ENCODE measurements at places on chromosomes 2 and 18.

GRCh38 chr2:30457296-30457695, 10.2 kb downstream of the LCLAT1 start:
- no peak for DNase-seq

GRCh38 chr2:232573042-232573441, 22.6 kb downstream of the EIF4E2 start:
- no peak for DNase-seq

DNA sequence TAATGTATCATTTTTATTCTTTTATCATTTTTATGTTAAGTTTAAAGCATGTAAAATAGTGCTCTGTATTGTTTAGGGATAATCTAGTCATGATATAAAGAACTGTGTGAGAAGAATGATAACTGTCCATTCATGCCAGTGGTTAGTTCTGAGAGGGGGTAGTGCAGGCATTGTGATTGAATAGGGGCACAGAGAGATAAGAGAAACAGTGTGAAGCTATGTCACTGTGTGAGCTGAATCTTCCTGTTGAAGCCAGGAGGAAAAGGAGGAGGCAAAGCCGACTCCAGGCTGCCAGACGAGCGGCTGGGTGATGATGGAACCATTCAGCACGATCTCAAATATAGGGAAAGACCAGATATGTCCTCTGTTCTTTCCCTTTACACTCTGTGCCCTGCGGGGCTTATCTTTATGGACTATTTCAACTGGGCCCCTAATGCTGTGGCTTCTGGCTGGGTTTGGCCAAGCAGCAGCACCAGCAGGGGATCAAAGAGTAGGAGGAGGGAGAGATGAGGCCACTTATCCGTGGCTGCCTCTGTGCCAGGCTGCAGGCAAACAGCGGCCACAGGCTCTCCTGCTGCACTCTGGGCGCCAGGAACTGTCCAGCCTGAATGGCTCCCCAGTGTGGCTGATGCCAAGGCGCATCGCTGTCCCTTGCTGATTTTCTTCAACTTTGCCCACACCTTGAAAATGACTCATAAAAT, 128.0 kb downstream of the SPP2 start:
- DNase-seq: no peak

DNA sequence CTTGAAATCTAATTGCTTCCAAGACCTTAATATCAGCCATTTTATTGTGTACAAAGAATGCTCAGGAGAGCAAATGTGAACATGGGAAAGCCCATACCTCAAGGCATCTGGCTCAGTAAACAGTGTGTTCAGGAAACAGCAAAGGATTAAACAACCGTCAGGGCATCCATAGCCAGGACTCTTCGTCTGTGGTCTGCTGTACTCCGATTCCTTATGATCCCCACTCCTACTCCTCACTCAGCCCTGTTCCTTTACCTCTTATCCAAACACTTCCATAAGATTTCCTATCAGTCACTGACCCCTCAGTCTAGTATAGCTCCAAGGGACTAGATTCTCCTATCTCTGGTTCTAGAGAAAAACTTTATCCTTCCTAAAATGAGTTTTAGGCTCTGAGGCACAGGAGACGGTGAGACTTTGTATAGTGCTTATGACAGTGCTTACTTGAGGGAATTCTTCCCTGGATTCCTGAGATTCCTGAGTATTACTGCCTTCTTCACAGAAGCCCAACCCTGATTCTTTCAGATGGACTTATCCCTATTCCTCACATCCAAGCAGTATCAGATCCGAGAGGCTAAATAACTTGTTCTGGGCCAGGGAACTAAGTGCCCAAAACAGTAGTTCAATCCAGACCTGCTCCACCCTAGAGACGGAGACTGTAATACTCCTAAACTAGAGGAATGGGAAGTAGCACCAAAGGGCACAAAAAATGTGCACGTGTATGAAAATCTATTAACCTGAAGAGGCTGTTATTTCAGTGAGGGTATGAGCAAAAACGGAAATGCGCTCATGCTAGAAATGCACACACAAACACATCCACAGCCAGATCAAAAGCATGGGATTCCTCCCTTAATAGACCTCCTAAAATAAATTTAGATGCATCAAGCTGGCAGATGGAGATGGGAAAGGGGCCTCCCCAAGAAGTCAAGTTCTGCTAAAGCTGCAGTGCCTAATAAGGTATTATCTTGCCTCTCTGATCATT, 42.1 kb upstream of the SIGLEC15 start:
- DNase-seq: no peak

DNA sequence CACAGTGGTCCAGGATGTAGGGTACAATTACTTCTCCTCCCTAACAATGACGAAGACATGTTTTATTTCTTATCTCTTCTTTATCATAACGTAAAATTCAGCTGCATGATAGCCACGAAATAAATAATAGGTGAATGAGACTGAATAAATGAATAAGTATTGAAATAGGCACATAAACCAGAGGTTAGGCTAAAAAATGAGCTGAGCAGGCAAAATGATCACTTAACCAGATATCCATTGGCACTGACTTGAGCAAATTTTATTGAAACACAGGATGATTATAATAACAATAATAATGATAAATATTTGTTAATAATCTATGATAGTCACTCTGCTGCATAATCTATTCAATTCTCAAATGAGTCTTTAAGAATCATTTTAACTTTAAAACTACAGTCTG, 506.9 kb upstream of the ZNF804A start:
- no peak for DNase-seq

- DNase-seq: no peak
Measured at GRCh38 chr2:197090742-197091367, 164.3 kb upstream of the PGAP1 start.

GRCh38 chr2:9335322-9335832, 88.0 kb downstream of the ITGB1BP1 start:
- DNase-seq: no peak

DNA sequence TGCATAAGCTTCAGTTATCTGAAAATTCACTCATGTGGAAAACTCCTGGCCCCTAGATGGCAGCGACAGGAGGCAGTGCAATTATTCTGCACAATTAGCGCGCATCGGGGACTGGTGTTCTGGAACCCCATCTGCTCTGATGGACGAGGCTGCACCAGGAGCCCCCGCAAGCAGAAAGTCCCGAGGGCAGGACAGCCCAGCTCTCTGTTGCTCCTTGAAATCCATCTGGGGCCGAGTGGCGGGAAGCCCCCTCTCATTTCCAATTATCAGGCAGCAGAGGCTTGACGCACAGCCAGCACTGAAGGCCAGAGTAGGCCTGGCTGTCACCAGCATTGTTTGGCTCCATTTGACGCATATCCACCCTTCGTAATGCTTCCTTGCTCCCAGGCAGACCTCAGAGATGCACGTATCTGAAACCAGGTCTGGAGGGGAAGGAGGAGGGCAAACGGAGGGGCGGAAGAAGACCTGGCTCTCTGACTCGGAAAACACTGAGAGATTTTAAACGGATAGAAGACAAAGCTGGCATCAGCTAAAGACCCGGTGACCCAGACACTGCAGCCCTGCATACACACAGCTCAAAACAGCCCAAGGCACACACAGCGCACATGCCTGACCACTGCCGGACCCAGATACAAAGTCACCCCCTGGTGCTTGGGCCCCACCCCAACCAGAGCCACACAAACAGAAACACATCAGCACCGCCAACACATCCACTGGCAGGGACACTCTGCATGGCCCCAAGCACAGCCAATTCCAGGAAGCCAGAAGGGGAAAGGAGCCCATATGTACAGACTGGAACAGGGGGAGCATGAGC, 69.8 kb downstream of the TNS1 start:
- DNase-seq: no peak

- DNase-seq: peak; percentile 26
Measured at GRCh38 chr2:54897420-54898310, 152.6 kb downstream of the RTN4 start.

DNA sequence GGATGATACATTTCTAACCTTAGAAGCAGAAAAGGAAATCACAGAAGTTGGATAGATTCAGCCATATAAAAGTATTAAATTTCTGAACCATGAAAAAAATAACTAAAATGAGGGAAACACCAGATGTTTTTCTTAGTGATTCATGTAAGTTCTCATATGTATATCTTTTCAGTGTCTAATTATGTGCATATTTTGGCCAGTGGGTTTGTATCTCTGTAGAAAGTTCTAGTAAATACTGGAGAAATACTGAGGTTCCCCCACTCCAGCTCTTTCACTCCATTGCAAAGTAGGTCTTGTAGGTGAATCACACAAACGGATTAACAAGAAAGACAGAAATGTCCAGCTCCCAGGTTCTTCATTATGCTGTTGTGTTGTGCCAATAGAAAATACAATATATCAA, 222.3 kb downstream of the NEDD4L start:
- DNase-seq: no peak

DNA sequence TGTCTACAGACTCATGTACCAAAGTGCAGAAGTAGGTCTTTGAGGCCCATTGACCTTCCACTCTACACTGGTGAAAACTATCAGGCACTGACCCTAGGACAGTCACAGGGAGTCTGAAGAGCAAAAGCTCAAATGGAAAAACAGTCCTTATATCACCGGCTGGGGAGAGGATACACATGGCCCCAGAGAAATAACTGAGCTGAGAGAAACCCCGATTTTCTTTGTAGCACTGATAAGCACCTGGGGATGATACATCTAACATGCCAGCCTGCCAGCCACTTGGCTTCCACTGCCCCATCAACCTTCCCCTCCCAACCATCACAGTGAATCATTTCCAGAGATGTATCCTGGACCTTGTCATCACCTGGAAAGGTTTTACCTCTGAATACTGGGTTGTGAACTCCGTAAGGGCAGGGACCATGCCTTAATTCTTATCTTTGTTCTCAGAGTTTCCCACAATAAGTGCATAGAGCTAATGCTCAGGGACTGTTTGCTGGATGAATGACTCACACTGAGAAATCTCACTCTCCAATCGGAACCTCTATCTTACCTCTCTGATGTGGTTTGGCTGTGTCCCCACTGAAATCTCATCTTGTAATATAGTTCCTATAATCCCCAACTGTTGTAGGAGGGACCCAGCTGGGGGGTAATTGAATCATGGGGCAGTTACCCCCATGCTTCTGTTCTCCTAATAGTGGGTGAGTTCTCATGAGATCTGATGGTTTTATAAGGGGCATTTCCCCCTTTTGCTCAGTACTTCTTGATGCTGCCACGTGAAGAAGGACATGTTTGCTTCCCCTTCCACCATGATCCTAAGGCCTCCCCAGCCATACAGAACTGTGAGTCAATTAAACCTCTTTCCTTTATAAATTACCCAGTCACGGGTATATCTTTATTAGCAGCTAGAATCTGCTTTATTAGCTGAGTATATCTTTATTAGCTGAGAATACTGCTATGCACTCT, 37.1 kb downstream of the EVA1A start:
- peak; percentile 19 for DNase-seq

GRCh38 chr18:21053127-21053526, 58.5 kb downstream of the ROCK1 start:
- no peak for DNase-seq

GRCh38 chr2:44191739-44192138, 23.1 kb downstream of the PPM1B start:
- no peak for DNase-seq

GRCh38 chr18:43774497-43774896, 497.2 kb upstream of the SYT4 start:
- DNase-seq: no peak

DNA sequence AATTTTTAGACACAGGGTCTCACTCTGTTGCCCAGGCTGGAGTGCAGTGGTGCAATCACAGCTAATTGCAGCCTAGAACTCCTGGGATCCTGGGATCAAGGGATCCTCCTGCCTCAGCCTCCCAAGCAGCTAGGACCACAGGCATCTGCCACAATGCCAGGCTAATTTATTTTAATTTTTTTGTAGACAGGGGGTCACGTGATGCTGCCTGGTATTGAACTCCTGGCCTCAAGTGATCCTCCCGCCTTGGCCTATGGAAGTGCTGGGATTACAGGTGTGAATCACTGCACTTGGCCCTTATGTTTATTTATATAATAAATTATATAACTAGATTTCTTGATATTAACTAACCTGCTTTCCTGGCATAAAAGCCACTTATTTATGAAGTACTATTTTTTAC, 1081.7 kb upstream of the FANCL start:
- no peak for DNase-seq

DNA sequence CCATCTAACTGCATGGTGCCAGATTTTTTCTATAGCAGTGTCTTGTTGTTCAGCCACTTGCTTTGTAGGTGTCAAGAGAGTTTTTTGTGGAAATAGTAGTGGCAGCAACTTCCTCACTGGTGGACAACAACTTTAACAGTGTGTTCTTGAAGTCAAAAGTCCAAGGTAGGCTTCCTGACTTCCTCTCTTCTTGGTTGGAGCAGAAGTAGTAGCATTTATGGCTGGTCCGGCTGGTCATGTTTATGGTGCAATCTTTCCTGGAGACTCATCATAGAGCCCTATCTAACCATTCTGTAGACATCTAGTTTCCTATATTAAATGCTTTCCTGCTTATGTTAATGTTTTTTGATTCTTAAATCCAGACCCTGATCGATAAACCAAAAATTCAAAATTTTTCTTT, 11.7 kb downstream of the GPR75 start:
- DNase-seq: no peak

- no peak for DNase-seq
Measured at GRCh38 chr18:59605633-59606192, 91.5 kb downstream of the CCBE1 start.

DNA sequence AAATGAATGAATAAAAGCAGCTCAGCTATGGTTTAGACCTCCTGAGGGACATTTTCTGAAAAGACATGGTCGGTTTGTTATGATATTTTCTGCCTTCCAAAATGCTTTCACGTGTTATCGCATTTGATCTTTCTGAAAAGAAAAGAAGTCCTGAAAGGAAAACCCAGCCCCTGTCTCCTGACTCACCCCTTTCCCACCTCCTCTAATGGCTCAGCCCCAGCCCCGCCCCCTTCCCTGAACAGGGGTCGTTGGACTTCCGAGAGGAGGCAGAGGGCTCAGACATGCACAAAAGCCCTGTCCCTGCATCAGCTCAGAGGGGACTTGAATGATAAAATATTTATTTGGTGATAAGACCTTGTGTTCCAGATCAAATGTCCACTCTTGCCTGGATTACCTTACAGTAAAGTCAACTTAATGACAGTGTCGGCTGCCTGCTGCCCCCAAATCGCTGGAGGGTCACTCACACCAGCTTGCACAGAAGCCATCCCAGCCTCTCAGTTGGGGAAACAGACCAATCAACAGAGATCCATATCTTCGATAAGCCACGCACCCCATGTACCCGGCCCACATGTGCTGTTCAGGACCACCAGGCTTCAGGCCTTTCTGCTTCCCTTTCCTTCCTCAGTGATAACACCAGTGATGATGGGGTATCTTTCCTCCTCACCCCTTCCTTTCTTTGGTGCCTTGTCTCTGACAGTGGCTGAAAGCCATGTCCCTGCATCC, 69.6 kb downstream of the CLHC1 start:
- DNase-seq: no peak

DNA sequence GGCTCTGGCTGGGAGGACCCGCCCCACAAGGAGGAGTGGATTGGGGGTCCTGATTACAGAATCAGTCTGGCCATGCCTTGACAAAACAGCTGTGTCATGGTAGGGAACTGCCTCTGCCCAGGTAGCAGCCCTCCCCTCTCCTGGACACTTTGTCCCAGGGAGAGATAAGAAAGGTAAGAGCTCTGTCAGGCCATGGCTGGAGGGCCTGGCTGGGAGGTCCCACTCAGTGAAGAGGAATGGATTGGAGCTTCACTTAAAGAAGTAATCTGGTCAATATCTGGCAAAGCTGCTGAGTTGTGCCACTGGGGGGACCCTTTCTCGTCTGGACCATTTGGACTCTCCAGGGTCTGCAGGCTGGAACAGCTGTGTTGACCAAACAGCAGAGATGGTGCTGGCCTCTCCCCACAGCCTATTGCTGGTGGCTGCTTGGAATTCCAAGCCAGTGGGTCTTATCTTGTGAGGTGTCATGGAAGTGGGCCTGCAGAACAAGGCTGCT, 75.4 kb downstream of the EPC2 start:
- no peak for DNase-seq

Data from activated T-cell treated with anti-CD3 and anti-CD28 coated beads, Interleukin-2, amount 50 U/mL, for 48 hours (primary cell).